ENCODE measurements at places on chromosomes 13 and 19.
A peak's percentile ranks its signal among the peaks of the same experiment; 100 is the strongest.

DNA sequence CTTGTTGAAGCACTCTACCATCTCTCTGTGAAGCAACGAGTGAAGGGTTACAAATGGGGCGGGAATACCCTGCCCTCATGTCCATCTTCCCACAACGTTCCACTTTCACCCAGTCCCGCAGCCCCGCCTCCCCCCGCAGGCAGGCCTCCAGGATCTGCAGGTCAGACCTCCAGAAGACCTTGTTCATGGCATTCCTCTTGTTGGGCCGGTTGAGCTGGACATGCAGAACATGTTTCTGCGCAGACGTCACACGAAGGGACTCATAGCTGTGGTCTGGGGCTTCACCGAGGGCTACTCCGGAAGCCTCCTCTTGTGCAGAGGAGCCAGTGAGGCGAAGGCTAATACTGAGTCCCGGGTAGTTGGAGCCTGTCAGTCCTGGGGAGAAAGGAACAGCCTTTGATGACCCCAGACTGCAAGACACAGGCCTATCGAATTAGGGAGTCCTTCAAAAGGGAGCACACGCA lies 420 bp downstream of the ECH1 start:
- peak; percentile 95 for DNase-seq

DNA sequence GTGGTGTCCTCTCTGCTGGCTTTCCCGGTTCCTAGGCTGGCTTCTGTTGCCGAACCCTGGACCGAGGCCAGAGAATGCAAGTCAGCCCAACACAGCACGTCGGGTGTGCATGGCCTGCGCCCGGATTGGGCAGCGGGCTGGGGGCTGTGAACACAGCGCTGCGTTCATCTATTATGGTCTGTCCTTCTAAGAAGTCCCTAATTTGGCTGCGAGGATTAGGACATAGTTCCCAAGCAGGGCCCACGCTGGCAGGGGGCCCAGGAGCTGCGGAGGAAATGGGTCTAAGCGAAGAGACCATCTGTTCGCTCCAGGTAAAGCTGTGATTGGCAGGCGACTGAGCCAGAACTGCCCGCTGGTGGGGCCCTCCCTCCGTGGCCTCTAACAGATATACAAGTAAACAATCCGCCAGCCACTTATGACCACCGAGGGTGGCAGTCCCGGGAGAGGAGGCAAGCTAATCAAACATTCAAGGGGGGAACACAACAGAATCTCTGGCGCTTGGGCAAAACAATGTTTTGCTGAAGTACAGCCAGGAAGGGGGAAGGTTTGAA lies 6.0 kb downstream of the SYCE2 start:
- DNase-seq, result peak; percentile 61

GRCh38 chr13:113207890-113208420 lies 514 bp downstream of the PCID2 start:
- peak; percentile 68 for DNase-seq

GRCh38 chr19:30450100-30450499 lies 77.9 kb downstream of the ZNF536 start:
- no peak for DNase-seq

- no peak for DNase-seq
Observed at GRCh38 chr19:58034477-58034793, 610 bp downstream of the ZSCAN1 start.

GRCh38 chr13:34779171-34779570 lies 162.9 kb upstream of the NBEA start:
- no peak for DNase-seq

- DNase-seq, result no peak
Observed at GRCh38 chr19:10222201-10222890, 8.8 kb downstream of the S1PR2 start.

- DNase-seq, result no peak
Observed at GRCh38 chr13:95530178-95530577, 22.3 kb upstream of the CLDN10 start.

DNA sequence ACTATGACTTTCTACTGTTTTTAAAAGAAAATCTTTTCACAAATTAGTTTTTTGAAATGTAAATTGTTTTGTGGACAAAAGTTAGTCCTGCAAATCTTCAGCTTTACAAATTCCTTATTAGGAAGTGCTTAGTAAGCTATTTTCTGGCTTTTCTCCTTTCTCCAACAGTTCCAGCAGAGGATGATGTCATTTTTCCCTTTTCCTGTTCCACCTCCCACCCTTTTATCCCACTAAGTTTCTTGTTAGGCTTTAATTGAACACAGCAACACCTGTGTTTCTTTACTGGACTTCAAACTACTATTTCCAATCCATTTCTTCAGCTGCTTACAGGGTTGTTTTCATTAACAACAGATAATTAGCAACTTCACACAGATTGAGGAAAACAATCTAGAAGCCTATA lies 389.2 kb downstream of the NDFIP2 start:
- DNase-seq, result no peak

DNA sequence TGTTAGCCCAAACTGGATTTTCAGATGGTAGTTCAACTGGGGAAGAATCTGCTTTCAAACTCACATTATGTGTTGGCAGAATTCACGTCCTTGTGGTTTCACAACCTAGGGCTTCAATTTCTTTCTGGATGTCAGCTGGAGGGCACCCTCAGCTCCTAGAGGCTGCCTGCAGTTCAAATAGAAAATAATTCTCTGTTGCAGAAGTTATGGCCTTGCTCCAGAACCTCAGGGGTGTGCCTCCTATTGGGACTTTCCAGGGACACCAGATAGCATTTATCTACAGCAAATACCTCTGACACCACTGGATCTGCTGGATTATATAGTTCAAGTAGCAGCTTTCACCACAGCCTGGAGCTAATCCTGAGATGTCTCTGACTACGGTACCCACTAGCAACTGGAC lies 11.8 kb upstream of the RB1 start:
- DNase-seq, result no peak

DNA sequence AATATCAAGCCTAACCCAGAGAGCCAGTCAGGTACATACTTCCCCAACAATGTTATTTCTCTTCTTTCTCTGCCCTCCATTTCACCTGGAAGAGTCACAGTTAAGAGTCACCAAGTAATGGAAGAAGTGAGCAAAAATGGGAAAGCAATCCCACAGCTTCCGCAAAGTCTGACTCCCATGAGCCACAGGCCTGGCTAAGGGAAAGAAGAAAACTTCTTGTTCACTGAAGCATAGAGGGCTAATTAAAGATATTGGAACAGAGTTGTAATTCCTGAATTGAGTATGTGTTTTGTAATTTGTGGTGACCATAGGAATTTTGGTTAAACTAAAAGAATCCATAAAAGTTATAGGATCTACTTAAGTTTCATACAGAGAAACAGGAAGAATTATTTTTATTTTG lies 830.9 kb upstream of the PCDH20 start:
- no peak for DNase-seq

- DNase-seq, result no peak
Observed at GRCh38 chr13:82002710-82003109, 1661.8 kb upstream of the SPRY2 start.

GRCh38 chr19:41161903-41162302 lies 31.1 kb upstream of the CYP2S1 start:
- no peak for DNase-seq

DNA sequence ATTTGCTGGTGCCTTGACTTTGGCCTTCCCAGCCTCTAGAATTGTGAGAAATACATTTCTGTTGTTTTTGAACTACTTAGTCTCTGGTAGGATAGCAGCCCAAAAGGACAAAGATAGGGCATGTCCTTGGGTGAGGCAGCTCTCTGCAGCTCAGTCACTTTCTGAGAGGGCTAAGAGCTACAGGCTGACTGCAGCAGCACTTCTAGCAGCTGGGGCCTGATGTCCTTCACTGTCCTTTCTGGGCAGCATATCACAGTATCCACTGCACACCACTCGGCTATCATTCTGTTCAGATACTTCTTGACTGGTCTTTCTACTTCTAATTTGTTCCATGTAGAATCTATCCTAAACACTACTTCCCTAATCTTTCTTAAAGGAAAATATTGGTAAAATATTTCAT lies 68.5 kb upstream of the CLDN10 start:
- no peak for DNase-seq

DNA sequence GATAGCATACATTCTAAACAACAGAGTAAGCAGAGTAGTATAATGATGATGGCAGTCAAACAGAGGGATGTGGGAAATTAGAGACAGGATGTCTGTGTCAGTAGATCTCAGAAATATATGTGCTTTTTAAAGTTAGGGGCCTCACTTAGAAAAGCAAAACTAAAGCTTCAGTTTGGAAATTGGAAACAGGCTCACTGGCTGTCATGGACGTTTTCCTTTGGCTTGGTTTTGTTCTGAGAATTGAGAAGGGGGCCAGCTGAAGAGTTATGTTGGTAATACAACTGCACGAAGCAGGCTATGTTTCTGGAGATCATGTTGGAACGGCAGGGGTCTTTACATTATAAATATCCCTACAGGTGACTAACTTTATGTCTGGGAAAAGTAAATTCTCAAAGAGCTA lies 261.3 kb downstream of the LMO7 start:
- no peak for DNase-seq

DNA sequence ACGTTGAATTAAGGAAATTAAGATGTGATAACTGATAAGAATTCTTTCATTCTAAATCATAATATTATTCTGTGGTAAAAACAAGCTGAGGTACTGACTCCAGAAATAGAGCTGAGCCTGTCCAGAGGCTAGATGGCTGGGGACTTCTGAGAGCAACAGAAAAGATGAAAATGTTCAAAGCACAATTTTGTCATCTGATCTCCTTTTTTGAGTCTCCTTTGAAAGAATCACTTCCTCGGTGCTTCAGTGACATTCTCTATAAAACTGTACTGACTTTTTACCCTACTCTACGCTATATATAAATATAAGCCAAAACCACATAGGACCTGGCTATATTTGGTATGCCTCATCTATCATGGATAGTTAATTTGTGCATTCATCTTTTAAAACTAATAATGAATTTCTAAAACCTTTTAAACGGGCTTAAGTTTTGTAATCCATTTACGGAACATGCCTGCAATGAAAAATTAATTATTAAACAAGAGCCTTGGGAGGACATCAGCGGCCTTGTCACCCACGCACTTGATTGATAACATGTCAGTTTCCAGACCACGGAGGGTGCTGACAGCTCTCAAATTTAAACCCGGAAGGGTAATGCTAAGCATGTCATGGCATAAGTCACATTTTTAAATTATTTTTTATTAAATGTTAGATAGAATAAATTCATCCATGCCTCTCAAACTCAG lies 235.5 kb downstream of the PCDH9 start:
- DNase-seq, result no peak

- DNase-seq, result no peak
Observed at GRCh38 chr13:98761986-98762616, 9.6 kb upstream of the SLC15A1 start.

GRCh38 chr19:35743640-35744429 lies 1.4 kb downstream of the U2AF1L4 start:
- DNase-seq, result no peak

DNA sequence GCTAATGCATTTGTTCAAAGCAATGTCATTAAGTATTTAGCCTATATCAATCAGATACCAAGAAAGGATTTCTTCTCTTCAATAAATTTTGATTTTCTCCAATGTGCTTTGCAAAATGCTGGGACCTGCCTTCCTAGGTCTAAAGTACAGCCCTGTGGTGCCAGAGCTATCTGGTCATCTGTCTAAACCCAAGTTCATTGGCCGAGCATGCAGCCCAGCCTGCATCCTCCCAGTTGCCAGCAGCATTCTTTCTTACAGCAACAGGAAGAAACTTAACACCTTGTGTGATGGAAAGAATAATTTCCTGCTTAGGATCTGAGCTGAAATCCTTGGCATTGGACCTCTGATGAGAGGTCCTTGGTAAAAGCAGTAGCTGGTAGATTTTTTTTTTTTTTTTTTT lies 310.0 kb downstream of the RBM26 start:
- no peak for DNase-seq

GRCh38 chr19:29645491-29645867 lies 19.8 kb upstream of the PLEKHF1 start:
- no peak for DNase-seq

- DNase-seq, result no peak
Observed at GRCh38 chr13:97491452-97491851, 57.5 kb downstream of the RAP2A start.

DNA sequence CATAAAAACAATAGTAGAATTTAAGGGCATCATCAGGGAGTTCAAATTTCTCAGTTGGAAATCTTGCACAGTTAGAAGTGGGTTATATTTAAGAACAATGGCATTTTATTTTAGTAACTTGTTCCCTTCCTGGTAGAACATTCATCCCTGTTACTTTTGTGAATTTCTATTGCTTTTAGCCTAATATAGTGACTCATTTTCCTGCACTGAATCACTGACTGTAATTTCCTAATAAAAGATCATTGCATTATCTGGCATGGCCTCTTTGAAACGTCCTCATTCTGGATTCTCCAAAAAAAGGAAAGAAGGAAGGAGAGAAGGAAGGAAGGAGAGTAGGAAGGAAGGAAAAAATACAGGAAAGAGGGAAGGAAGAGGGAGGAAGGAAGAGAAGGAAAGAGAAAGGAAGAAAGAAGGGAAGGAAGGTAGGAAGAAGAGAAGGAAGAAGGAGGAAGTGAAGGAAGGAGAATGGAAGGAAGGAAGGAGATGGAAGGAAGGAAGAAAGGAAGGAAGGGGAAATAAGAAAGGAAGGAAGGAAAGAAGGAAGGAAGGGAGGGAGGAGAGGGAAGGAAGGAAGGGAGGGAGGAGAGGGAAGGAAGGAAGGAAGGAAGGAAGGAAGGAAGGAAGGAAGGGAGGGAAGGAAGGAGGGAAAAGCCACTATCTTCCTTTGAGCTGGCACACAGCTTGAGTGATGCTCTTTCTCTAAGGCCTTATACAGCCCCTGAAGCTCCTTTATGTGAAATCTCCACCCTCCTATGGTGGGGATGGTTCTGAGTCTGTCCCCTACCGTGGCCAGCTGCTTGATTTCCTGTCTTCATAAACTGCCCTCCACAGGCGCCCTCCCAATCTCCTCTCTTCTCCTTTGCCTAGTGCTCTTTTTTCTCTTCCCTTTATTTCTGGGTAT lies 29.8 kb upstream of the TM9SF2 start:
- DNase-seq, result no peak

- no peak for DNase-seq
Observed at GRCh38 chr19:1947651-1948209, 6.8 kb downstream of the CSNK1G2 start.

DNA sequence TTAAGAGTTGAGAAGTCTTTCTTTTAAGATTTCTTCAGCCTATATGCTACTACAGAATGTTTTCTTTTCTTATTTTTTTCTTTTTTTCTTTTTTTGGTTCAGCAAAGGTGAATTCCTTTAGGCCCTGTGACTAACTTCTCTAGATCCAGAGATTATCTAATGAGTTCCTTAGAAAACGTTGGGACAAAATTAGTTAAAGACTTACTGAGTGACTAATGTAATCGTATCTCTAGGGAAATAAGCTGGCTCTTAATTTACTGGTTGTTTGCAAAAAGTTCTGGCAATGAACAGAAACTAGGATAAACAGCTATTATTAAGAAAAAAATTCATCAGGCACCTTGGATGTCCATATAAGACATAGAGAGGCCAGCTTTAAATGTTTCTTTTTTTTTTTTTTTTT lies 30.7 kb upstream of the CSNK1A1L start:
- no peak for DNase-seq

Data from left lobe of liver (tissue), 2 donors.